ENCODE measurements at places on chromosomes 1 and 21. TPM values are rescaled to one million over a fixed set of nuclear protein-coding genes. Genes with fewer than 3 reads are reported as not detected.
A peak's percentile ranks its signal among the peaks of the same experiment; 100 is the strongest.

Gene CDC42
- 192 TPM for total RNA-seq

Gene EFHD2
- 24.9 TPM for total RNA-seq

Gene SELE
- total RNA-seq = 1.4 TPM

Gene S100A14
- total RNA-seq = not detected

Gene C1QC
- 76.4 TPM for total RNA-seq

Gene ANKRD35
- 7.0 TPM for total RNA-seq

Gene WNT9A
- total RNA-seq = 1.1 TPM

Gene TBX19
- 4.9 TPM for total RNA-seq

Gene HES3
- not detected for total RNA-seq

Gene NPR1
- 46.5 TPM for total RNA-seq

Gene PDE9A
- 14.7 TPM for total RNA-seq

Gene CTSK
- total RNA-seq = 590 TPM

Gene PLA2G2D
- 0.44 TPM for total RNA-seq

Gene CFAP107
- total RNA-seq = not detected

Gene CASQ2
- total RNA-seq = 2.1 TPM

Gene PRAMEF1
- total RNA-seq = not detected

Gene LRRC53
- not detected for total RNA-seq

Gene RAP1GAP
- 0.32 TPM for total RNA-seq

Gene KCNT2
- 2.6 TPM for total RNA-seq

Gene LGALS8
- 119 TPM for total RNA-seq

- no peak for DNase-seq
These were observed 733.1 kb downstream of the MATN1 start for GRCh38 chr1:29990304-29990703.

DNA sequence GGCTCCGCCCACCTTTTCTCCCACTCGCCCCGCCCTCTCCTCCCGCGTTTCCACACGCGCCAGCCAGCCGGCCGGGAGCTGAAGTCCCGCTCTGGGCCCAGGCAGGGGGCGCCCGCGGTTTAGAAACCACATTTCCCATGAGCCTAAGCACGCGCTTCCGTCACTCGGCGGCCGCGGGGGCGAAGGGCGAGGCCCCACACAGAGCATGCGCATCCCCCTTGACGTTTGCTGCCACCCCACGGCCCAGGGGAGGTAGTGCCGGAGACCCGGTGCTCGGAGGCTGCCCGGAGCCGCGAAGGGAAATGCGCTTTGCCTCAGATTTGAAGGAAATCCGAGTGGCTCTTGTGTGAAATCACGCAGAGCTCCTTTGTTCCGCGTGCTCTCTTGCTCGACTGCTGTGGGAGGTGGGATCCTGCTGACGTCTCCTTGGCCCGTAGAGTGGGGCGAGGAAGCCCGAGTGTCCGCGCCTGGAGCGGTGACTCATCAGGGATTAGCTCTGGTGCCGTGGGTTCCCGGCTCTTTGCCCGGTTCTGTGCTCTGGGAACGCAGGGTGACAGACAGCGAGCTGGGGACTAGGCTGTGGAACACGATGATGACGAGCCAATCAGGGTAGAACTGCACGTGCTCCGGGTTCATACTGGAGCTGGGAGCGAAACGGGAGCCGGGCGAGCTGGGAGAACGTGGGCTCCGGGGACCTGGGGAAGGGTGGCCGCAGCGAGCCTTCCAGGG is 406 bp upstream of the B3GALNT2 start:
- peak; percentile 99 for DNase-seq

DNA sequence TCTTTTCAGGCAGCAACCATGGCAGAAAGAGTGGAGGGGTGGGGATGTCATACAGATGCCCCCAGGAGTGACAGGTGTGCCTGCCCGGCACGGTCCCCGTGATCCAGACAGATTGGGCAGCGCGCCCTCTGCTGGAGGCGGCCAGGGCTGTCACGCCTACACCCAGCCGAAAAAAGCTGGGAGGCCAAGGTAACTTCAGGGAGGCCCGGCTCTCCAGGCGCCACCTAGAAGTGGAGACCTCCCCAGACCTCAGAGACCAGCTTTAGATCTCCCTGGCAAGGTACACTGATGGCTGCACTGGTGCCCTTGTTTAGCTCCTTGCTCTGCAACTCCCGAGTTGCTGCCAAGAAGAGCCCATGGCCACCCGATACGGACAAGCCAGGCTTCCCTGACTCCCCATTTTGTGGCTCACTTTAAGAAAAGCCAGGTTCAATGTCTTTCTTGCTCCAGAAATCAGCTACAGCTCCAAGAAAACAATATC is 6.6 kb downstream of the GOLT1A start:
- DNase-seq = peak; percentile 49

GRCh38 chr1:165174491-165174890 is 182.0 kb downstream of the LMX1A start:
- DNase-seq = no peak

DNA sequence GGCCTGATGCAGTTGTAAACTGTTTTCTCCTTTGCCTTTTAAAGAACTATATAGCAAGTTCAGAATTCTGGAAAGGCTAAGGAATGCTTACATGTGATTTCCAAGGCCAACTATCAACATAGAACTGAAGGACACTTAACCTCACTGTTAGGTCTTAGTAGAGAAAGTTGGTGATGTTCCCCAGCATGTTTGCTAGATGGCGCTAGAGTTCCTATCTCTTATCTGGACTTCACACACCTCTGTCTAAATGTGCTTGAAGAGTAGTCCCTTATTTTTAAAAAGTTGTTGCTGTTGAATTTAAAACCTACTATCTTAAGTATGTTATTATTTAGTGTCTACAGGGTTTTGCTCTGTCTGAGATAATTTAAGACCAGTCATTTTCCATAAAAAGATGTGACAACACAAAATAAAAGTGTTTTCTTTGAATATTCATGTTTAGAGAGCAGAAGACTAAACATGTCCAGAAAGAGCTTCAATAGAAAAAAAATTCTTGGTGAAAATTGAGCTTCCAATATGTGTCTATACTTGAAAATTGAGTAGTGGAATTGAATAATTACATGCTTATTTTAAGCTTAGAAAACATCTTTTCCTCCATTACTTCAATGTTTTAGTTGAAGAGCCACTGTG is 237.3 kb downstream of the S1PR1 start:
- no peak for DNase-seq

DNA sequence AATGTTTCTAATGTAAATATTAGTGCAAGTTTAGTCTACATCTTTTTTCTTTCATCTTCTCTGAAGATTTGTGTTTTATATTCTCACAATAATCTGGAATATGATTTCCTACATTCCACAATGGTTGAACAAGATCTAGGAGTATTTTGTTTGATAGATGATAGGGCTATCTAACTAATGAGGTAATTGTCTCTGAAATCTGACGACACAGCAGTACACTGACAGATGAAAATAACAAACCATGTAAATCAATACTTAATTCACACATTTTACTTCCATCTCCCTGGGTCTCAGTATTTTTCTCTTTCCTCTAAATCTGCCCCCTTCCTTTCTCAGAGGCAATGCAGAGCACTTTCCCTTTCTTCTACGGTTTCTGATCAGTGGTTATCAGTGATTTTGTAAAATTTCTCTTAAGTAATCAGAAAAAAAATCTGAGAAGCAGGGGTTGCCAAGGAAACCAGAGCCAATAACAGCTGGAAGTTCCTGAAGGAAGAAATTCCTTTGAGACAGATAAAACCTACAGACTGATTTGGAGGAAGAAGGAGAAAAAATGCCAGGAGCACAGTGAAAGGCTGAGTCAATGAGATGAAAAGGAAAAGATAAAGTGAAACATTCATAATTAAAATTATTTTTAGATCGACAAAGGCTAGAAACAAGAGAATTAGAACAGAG is 7.3 kb upstream of the ANKRD13C start:
- DNase-seq = no peak

- DNase-seq = peak; percentile 69
These were observed 8.0 kb upstream of the COL6A1 start for GRCh38 chr21:45973475-45974072.

GRCh38 chr21:39016740-39017315 is 166.4 kb downstream of the PSMG1 start:
- DNase-seq = no peak

GRCh38 chr1:17393230-17393629 is 21.2 kb downstream of the PADI6 start:
- no peak for DNase-seq

GRCh38 chr1:190439447-190439846 is 38.2 kb downstream of the BRINP3 start:
- no peak for DNase-seq

- no peak for DNase-seq
These were observed 69.3 kb downstream of the NR5A2 start for GRCh38 chr1:200096774-200097173.

DNA sequence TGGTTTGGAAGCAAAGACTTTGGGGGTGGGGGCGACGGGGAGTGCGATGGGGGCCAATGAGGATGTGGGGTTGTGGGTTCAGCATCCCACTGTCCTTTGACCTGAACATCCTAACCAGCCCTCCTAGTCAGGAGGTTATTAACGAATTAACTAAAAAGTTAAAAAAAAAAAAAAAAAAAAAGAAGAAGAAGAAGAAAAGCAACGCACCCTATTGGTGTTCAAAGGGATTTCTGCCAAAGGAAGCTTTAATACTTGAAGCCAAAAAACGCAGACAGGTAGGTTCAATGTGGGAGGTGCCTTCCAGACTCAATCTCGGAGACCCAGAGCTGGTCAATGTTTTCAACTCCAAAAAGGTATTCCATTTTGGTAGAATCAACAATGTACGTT is 2.2 kb downstream of the CLIC6 start:
- DNase-seq = no peak

GRCh38 chr1:6688757-6689156 is 12.9 kb downstream of the DNAJC11 start:
- no peak for DNase-seq

DNA sequence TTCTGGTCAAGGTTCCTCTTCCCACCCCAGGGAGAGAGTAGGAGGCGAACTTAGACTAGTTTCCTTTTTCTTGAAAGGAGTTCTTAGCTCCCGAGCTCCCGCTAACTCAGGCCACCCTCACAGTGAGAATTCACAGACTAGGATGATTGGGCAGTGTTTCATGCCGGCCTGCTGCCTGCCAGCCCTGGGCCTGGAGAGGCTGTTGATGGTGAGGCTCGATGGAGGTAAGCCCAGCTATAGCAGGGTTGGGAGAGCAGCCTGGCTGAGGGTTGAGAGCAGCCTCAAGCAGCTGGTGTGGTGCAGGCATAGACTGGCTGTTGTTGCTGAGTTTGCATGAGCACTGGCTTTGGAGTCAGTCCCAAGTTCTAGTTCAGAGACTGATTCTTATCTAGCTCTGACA is 274.4 kb downstream of the MATN1 start:
- no peak for DNase-seq

GRCh38 chr1:210456731-210457255 is 128.1 kb downstream of the HHAT start:
- DNase-seq = no peak

DNA sequence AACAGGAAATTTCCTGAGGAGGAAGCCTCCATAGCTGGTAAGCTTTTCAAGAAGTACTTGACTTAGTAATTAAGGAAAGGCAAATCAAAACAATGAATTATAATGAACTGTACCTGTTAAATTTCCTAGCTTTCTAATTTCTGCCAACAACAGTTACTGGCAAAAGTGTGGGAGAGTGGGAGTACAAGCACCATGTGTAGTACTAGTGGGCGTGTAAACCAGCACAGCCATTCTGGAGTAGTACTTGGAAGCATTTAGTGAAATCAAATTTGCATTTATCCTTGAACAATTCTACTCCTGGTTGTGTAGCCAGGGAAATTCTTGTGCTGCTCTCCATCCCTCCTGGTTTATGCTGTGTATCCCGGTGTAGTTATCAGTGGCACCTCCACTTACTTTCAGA is 190.8 kb downstream of the PRDM2 start:
- DNase-seq = no peak

DNA sequence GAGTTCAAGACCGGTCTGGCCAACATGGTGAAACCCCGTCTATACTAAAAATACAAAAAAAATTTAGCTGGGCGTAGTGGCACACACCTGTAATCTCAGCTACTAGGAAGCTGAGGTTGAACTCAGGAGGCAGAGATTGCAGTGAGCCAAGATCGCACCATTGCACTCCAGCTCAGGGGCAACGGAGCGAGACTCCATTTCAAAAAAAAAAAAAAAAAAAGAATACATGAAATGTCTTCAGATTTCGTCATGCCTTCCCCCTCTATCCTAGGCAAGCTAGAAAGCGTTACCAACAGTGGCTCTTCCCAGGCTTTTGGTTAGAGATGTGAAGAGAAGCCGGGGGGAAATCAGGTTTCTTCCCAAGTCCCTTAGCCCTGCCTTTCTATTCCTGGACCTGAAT is 3.6 kb downstream of the TFF1 start:
- DNase-seq = no peak

GRCh38 chr1:67582625-67583461 is 102.2 kb upstream of the GADD45A start:
- DNase-seq = no peak

GRCh38 chr1:147292012-147292411 is 49.5 kb downstream of the CHD1L start:
- no peak for DNase-seq

- no peak for DNase-seq
These were observed 14.8 kb downstream of the PSEN2 start for GRCh38 chr1:226884966-226885820.

- no peak for DNase-seq
These were observed 591 bp downstream of the MRPL37 start for GRCh38 chr1:54200519-54200997.

- no peak for DNase-seq
These were observed 648.1 kb downstream of the USP25 start for GRCh38 chr21:16377857-16378256.

DNA sequence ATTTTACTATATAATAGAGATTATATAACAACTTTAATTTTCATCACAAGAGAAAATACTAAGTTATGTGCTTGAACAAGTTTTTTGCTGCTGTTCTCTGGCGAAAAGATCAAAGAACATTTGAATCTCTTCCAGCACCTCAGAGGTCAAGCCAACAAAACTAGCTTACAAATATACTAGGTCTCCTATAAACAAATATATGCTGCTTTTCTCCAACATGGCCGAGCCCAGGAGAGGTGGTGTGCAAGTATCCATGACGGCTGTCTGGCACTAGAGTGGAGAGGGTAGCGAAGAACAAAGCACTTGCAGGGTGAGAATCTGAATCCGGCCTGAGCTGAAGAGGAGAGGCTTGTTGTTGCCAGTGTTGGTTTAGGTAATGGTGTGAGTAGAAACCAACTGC is 7.5 kb upstream of the FMO3 start:
- no peak for DNase-seq

- peak; percentile 64 for DNase-seq
These were observed 758 bp downstream of the PTBP2 start for GRCh38 chr1:96722161-96722922.

GRCh38 chr21:41235201-41235600 is 67.2 kb downstream of the BACE2 start:
- no peak for DNase-seq

- DNase-seq = no peak
These were observed 143.7 kb downstream of the PRDM16 start for GRCh38 chr1:3212453-3213355.

- peak; percentile 80 for DNase-seq
These were observed 36.5 kb downstream of the ZBTB17 start for GRCh38 chr1:15939181-15940109.

Measured in breast epithelium (tissue), 4 donors.